ENCODE measurements at places on chromosomes 16 and 17. TPM values are rescaled to one million over a fixed set of nuclear protein-coding genes. Genes with fewer than 3 reads are reported as not detected.

Gene ZSCAN10
- total RNA-seq: not detected

Gene EVPL
- not detected for total RNA-seq

Gene ITGB4
- 335 TPM for total RNA-seq

Gene LONP2
- total RNA-seq: 50.3 TPM

Gene HEATR9
- total RNA-seq: not detected

Gene C17orf50
- total RNA-seq: not detected

Gene SHBG
- 1.2 TPM for total RNA-seq

Gene SLC5A11
- not detected for total RNA-seq

Gene B3GNT9
- total RNA-seq: 23.1 TPM

Gene PIRT
- total RNA-seq: not detected

Gene CCDC200
- total RNA-seq: not detected

Gene TBC1D3K
- total RNA-seq: not detected

Gene DYNLL2
- 21.3 TPM for total RNA-seq

Gene FOXC2
- total RNA-seq: 9.3 TPM
